ENCODE measurements at places on chromosomes 7 and 10.

- DNase-seq, result no peak
Observed at GRCh38 chr7:3069771-3070449, 26.2 kb upstream of the CARD11 start.

GRCh38 chr10:11162828-11163599, 145.3 kb downstream of the CELF2 start:
- DNase-seq, result peak; percentile 37

DNA sequence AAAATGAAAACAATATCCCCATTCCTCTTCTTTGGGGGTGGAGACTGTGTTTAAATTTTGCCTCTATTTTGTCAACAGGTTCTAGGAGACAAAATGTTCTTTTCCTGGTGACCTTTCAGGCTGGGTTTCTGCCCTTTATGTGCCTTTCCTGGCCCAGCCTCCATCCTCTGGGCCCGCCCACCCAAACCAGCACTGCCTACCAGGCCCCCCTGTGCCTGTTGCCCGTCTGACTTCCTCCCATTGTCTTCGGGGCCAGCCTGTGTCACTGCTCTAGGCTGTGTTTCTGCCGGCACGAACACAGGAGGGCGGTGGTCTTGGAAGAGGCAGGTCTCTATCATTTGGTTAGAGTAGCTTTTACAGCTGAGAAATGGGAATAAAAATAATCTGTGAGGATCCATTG, 13.9 kb downstream of the TSPAN14 start:
- peak; percentile 76 for DNase-seq

- no peak for DNase-seq
Observed at GRCh38 chr10:82497439-82497838, 622.4 kb downstream of the NRG3 start.

DNA sequence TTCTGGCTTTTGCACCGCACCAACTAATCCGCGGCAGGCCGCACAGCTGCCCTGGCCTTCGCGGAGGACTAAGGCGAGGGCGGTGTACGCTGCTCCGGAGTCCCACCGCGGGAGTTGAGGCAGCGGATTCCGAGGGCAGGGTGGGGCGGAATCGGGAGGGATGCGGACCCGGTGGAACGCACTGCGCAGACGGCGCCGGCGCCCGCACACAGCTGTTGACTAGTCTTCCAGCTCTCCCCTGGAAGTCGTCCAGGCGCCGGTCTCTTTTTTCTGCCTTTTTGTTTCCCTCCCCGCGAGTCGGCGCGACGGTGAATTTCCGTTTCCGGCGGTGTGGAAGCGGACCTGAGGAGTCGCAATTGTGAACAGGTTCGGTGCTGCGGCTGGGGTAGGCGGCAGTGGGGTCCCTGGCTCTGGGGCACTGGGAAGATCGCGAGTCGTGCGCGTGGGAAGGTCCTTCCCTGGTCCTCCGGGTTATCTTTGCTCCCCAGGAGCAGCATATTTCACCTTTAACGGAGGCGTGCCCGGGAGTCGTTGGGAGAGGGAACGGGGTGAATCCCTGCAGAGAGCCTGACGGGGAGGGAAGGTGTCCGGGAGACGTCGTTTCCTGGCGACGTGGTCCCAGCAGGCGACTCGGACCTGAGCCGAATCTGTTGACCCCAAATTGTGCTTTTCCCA, at the start of gene ASAH2B:
ASAH2B (plus strand) TSS at position 319 of the 675 bp plus-strand sequence. CDS start 5,195 bp downstream, outside the sequence.
- peak; percentile 75 for DNase-seq

- no peak for DNase-seq
Observed at GRCh38 chr10:32318476-32318896, 28.5 kb downstream of the EPC1 start.

DNA sequence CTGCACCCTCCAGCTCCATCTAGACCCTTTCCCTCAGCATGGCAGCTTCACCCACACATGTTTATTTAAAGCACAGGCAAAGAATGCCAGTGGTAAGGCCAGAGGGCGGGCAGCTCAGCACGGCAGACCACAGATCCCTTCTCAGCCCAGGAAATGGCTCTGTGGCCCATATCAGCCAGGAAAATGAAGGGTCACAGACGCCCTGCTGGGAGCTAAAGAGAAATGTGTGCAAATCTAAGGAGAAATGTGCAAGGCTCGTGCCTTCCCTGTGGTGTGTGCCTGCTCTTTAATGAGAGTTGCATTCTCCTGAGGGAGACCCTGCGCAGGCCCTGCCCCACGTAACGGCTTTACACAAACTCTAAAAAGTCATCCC, 23.0 kb downstream of the PTPRN2 start:
- DNase-seq, result no peak

- no peak for DNase-seq
Observed at GRCh38 chr10:92068900-92069299, 145.3 kb downstream of the BTAF1 start.

- no peak for DNase-seq
Observed at GRCh38 chr10:34585422-34586112, 229.5 kb downstream of the PARD3 start.

GRCh38 chr7:74153736-74154135, 20.4 kb upstream of the EIF4H start:
- DNase-seq, result no peak

- no peak for DNase-seq
Observed at GRCh38 chr7:38281266-38281665, 7.8 kb upstream of the TARP start.

DNA sequence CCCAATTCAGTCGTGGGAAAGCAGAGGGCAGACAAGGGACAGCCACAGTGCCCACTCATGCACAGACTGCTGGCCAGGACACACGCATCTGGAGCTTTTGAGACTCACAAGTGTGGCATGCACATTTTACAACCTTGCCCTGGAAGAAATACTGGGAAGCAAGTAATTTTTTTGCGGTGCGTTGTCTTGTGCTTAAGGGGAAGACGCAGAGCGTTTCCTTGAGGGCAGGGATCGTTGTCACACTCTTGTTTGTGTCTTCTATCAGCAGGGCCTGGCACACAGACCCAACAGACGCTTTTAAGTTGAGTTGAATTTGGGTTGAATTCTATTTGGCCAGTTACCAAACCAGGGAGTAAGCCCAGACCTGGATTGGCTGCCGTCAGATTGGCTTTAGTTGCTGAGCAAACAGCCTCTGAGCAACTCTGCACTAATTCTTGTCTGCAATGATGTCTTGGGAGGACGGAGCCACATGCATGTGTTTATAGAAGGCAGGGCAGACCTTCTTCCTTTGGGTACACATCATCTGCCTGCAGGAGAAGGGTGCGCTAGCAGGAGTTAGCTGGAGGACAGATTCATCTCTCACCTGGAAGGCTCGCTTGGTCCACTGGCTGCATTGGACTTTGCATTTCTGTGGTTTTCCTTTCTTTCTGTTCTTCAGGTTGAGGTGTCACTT, 38.4 kb downstream of the IL2RA start:
- no peak for DNase-seq

DNA sequence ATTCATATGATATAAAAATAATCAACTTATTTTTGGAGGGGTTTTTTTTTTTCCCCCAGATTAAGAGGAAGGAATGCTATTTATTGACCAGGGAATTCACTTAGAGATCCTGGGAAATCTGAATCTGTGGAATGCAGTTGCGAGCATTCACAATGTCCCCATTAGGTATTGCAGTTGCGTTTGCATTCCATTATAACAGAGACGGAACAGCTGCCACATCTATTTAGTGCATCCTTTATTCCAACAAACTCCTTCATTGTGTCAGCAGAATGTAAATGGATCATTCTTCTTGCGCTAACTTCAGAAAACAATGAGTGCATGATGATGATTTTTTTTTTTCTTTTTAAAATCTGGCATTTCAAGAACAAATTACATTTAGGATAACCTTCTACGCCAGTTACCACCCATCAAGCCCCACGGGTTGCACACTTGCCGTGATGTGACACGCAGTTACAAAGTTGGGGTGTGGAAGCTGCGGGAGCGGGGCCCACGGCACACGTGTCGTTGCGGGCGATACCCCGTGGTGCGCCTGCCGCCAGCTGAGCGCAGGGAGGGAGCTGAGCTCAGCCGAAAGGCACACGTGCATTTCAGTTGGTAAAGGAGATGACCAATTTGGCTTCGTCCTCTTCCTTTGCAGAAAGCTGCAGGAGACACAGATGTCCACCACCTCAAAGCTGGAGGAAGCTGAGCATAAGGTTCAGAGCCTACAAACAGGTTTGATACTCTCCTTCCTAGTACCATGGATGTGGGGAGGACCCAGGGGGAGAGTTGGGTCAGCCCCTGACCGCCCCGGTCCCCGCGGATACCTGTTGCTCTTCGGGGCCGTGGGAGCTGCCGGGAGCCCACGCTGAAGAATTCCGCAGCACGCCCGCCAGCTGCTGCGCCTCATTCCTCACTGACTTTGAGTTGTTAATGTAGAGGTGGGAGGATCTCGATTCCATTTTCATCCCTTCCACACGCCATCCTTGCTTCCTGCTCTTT, 175.3 kb upstream of the SH2B2 start:
- DNase-seq, result peak; percentile 47

- DNase-seq, result peak; percentile 88
Observed at GRCh38 chr10:130109796-130110245, 809 bp downstream of the C10orf143 start.

- peak; percentile 10 for DNase-seq
Observed at GRCh38 chr7:64887756-64888508, 15.1 kb upstream of the ZNF273 start.

DNA sequence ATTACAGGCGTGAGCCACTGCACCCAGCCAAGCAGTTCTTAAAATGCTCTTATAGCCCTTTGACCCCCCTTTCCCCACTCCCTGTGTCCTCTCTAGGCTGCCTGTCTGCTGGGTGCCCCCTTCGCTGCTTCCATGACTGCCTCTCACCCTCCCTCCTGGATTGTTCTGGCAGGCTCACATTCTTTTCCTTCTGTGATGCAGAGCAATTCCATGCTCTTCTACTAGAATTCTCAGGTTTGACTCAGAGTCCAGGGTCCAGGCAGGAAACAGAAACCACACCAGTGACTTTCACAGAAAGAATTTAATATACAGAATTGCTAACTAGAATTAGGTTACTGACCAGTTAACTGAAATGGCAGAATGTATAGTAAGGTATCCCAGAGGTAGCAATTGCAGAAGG, 244.8 kb downstream of the BAMBI start:
- DNase-seq, result no peak

DNA sequence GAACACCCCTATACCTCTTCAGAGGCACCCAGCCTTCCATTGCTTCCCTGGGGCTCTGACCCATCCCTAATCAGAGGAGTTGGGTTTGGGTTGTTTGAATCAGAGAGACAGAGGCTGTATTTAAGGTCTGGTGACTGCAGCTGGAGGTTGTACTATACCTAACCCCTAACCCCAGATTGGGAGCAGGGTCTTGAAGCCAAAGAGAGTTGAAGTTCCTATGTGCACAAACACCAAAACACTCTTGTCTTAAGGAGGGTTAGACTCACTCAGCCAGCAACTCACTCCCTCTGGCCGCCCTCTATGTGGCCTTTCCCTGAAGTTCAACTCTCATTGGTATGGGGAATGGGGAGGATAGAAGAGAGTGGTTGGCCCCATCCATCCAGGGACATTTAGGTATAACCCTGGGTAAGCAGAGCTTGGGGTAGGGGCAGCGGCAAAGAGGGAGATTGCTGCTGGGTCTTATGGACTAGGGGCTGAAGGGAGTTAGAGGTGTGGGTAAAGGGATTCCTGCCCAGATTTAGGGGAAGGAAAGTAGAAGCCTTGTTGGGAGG, 80.0 kb downstream of the PAX2 start:
- no peak for DNase-seq

- no peak for DNase-seq
Observed at GRCh38 chr7:44275146-44275545, 50.2 kb downstream of the CAMK2B start.

- DNase-seq, result no peak
Observed at GRCh38 chr7:18469316-18469715, 26.2 kb upstream of the HDAC9 start.

- no peak for DNase-seq
Observed at GRCh38 chr10:112961609-112962008, 11.6 kb downstream of the TCF7L2 start.

GRCh38 chr10:124292911-124293615, 125.7 kb downstream of the OAT start:
- no peak for DNase-seq

DNA sequence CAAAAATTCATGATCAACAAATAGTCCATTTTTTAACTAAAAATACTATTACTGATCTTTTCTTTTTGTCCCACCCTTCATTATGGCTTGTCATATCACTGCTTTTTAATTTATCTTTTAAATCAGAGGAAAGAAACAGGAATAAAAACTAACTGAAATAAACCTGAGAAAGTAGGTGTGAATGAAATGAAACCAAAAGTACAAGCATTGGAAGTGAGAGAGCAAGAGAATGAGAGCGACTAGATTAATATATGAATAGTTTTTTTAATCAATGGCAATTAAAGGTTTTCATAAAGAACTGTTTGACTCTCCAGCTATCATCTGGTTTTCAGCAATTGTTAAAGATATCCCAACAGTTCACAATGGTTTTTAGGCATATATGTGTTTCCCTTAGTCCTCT, 137.8 kb downstream of the SPAG6 start:
- DNase-seq, result no peak

DNA sequence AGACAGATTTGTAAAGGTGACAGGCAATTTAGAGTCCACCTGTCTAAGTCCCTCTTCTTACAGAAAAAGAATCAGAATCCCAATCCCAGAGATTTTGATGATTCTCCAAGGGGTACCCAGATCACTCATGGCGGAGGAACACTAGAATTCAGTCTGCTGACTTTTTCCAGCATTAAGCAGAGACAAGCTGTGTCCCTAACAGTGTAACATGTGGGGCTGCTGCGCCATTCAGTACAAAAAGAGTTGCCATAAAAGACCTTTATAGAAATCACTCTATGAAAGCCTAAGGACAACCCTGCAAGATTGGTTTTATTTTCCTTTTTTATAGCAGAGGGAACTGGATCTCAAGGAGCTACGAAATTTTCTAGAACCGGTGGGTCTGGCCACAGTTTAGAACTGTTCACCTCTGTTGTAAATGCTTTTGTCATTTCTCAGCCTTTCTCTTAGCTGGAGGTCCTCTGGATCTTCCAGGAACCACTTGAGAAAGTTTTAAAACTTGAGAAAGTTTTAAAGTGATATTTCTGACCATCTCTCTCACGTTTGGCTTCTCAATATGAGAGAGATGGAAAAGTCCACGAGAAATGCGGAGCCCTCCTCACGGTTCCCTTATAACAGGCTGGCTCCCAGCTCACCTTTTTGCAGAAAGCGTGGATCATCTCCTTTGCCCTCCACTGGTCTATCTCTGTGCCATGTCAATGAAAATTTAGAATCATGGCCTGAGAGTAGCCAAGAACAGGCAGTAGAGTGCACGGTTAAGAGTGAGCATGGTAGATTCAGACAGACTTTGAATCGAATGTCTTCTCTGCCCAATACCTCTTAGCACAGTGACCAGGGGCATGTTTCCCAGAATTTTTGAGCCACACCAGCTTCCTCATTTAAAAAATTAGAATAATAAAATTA, 826 bp downstream of the GIMAP7 start:
- no peak for DNase-seq
